ENCODE measurements at places on chromosomes 4 and X.

DNA sequence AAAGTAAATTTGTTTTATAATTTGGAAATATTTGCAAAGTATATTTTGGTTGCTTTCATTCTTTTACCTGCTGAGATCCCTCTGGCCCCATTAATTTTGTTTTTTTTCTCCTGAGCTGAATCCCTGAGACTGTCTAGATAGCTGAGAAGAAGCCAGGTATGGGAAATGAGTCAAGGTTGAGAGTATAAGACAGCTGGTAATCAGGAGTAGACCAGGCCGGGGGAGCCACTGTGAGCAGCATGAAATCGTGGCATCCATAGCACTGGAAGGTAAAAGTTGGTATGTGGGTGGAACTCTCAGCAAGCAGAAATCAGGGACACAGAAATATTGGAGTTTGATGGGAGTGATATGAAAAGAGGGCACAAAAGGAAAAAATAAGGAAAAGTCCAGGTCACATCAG is 164.5 kb downstream of the FHIP1A start:
- DNase-seq, result no peak
- no peak overlapping the region for H3K4me3 ChIP-seq
- no peak overlapping the region for H3K27ac ChIP-seq
- H3K36me3 ChIP-seq, result no peaks in the 10 kb centered on the region

DNA sequence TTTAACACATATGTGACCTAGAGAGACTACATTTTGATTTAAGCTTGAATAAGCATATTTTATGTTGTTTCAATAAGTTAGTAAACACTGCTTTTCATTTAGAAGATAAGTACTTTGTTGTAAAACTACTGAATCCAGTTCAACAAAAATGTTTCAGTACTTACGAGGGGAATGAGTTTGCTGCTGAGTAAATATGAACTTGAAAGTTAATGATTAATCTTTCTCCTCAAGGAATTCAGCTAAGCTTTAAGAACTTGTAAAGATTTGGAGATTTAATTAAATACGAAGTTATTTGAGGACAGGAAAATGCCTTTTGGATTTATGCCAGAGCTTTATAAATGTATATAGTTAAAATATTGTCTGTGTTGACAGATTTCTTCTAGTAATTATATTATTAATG is 933.0 kb upstream of the LCORL start:
- H3K4me1 ChIP-seq, result no peaks in the 10 kb centered on the region
- DNase-seq, result no peak
- no peak overlapping the region for H3K27ac ChIP-seq
- H3K36me3 ChIP-seq, result no peaks in the 10 kb centered on the region
- no peak overlapping the region for H3K4me3 ChIP-seq

- no peak overlapping the region for H3K27ac ChIP-seq
- H3K27me3 ChIP-seq, result no peaks in the 10 kb centered on the region
- DNase-seq, result no peak
- H3K4me1 ChIP-seq, result no peaks in the 10 kb centered on the region
Observed at GRCh38 chr4:183201331-183201730, 102.3 kb downstream of the WWC2 start.

DNA sequence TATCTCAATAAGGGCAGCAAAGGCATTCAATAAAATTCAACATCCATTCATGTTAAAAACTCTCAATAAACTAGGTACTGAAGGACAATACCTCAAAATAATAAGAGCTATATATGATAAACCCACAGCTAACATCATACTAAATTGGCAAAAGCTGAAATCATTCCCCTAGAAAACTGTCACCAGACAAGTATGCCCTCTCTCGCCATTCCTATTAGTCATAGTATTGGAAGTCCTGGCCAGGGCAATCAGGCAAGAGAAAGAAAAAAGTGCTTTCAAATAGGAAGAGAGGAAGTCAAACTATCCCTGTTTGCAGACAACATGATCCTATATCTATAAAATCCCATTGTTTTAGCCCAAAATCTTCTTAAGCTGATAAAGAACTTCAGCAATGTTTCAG is 116.8 kb downstream of the TENT5D start:
- DNase-seq, result no peak
- no peaks in the 10 kb centered on the region for H3K4me1 ChIP-seq
- H3K36me3 ChIP-seq, result no peaks in the 10 kb centered on the region
- H3K27me3 ChIP-seq, result no peaks in the 10 kb centered on the region

GRCh38 chr4:82833696-82834313 is 35.2 kb upstream of the SCD5 start:
- H3K27me3 ChIP-seq, result no peaks in the 10 kb centered on the region
- H3K4me1 ChIP-seq, result no peaks in the 10 kb centered on the region
- no peak for DNase-seq

DNA sequence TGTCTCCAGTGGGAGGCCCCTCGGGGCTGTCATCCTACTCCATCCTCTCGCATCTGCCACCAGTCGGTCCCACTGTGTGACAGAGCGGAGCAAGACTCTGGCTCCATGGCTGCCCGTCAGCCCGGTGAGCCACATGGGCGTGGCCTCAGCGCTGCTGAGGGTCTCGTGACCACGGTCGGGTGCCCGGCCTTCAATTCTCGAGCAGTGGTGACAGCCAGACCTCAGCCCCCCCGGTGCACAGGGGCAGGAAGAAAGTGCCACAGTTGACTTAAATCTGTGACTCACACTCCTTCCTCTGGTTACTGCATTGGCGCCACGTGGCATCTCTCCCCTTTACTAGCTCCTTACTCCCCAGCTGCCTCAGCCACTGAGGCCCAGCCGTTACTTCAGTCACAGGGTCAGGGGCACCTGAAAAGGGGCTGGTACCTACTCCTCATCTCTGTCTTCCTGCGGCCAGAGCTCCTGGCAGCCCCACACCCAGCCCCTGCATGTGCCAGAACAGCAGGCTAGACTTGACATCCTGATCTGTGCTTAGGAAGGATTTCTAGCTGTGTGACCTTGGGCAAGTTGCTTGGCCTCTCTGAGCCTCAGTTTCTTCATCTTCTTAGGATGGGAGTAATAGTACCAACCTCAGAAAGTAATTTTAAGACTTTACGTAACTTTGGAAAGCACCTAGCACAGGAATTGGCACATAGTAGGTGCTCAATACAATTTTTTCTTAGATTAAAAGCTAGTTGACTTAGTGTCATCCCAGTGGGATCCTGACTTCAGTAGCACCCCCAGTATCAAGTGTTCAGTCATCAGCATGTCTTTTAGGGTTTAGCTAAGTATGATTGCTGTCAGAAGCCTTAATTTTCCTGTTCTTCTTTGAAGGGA is 66.1 kb downstream of the TNIP2 start:
- H3K4me1 ChIP-seq, result peaks cover 48% of the 10 kb centered on the region
- peak overlapping the region; percentile 96 for H3K27ac ChIP-seq
- peak overlapping the region; percentile 20 for H3K4me3 ChIP-seq
- no peaks in the 10 kb centered on the region for H3K27me3 ChIP-seq

DNA sequence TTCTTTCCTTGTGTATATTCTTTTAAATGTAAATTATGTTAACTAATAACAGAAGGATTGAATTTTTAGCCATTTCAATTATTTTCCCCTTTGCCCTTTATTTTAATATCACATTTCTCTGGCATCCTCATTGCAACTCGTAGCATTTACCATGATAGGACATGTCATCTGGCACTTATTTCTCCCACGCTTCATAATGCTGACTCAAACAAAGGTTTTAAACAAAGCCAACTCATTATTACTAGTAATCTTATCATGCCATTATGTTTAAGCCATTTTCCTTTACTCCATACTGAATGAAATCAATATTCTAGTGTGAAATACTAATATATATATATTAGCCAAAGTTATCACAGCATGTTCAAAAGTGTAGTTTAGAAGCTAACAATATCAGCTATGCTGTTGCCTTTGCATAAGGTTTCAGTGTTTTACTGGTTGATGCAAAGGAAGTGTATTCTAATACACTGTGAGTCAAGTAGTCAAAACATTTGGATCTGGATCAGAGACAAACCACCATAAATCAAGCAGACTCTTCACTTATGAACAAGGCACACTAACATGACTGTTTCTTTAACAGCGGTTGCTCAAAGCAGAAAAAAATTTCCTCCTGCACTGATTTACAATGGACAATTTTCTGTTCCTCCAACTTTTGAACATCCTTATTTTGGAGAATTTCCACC is 281.6 kb downstream of the SLC7A11 start:
- H3K27ac ChIP-seq, result no peak overlapping the region
- no peaks in the 10 kb centered on the region for H3K27me3 ChIP-seq
- no peaks in the 10 kb centered on the region for H3K4me1 ChIP-seq
- no peak overlapping the region for H3K4me3 ChIP-seq
- H3K36me3 ChIP-seq, result no peaks in the 10 kb centered on the region

DNA sequence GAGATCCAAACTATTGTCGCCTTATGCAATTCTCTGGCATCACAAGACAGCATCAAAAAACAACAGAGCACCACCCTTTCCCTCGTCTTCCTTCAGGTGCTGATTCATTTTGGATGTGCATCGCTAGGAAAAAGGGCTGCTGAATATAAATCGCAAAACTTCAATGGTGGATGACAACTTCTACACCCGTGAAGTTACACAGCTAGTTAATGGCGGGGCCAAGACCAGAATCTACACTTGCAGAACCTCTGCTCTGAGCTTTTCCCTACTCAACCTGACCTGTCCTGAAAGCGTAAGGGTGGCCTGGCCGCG is 674 bp downstream of the GNPDA2 start:
- peaks cover 47% of the 10 kb centered on the region for H3K4me1 ChIP-seq
- H3K27ac ChIP-seq, result peak overlapping the region; percentile 90
- DNase-seq, result no peak
- H3K36me3 ChIP-seq, result peaks cover 2% of the 10 kb centered on the region
